ENCODE measurements at places on chromosomes 2 and 18.

DNA sequence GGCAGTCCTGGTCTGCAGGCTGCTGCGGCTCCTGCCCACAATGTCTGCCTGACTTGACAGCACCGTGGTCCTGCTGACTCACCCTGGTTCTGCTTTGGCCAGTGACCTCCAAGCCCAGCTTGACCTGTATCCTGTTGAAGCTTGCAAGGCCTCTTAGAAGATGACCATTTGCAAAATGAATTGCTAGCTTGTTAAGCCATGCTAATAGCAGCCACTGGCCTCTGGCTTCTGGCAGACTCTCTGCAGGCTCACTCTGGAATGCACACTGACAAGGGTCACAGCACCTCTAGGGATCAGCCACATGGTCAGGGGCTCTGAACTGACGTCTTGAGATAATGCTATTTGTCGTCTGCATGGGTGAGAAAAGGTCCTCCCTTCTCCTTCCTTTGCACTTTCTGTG is 25.9 kb downstream of the CNGA3 start:
- no peak for DNase-seq

DNA sequence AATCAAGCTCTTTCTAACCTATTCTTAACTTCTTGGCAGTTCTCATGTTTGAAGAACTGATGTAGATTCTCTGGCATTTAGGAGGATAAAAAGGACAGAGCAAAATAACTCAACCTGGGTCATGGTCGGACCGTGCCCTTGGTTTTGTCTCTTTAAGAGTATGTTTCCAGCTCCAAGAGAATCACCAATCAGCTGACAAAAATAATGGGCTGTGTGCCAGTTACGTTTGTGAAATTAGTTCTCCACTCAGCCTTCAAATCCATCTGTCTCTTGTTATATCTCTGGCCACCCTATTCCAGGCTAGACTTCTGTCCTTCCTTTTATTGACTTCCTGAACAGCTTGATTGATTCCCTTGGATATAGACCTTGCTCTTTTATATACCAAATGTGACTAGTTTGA is 225.7 kb downstream of the EPHA4 start:
- no peak for DNase-seq

- DNase-seq: no peak
Observed at GRCh38 chr2:158499383-158499782, 42.6 kb downstream of the PKP4 start.

GRCh38 chr2:174981331-174981730 is 23.9 kb downstream of the CHN1 start:
- no peak for DNase-seq

- no peak for DNase-seq
Observed at GRCh38 chr2:150625303-150625702, 137.8 kb upstream of the RND3 start.

- no peak for DNase-seq
Observed at GRCh38 chr2:118239284-118239683, 151.0 kb downstream of the INSIG2 start.

- no peak for DNase-seq
Observed at GRCh38 chr2:157830696-157831570, 45.2 kb downstream of the ACVR1 start.

DNA sequence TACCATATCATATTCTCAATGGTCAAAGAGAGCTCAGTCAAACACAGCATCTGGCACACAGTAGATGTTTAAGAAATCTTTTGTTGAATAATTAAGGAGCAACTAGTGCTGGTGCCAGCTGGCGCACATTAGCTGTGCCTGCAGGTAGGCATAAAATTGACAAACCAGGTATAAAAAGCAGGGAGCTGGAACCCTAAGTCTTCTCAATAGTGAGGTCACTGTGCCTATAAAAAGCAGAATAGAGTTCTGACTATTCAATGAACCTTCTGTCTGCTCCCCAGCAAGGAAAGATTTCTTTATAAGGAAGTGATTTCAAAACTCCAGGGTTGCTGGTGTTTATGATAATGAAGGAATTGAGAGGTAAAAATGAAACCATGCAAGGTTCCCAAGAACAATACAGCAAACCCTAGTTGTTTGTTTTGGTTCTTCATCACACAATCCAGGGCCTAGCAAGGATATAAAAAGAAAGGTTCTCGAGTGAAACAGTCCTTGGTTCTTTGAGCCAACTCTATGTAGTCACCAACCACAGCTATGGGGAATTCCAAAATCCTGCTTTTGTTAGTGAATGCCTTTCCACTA is 76.1 kb downstream of the THADA start:
- no peak for DNase-seq

GRCh38 chr2:225891771-225892170 is 492.3 kb downstream of the NYAP2 start:
- no peak for DNase-seq

- no peak for DNase-seq
Observed at GRCh38 chr2:66582104-66582986, 147.4 kb downstream of the MEIS1 start.

- DNase-seq: no peak
Observed at GRCh38 chr2:112758711-112759110, 5.7 kb downstream of the CKAP2L start.

Data from stimulated activated CD4-positive, alpha-beta T cell treated with anti-CD3 and anti-CD28 coated beads, Interleukin-1b, Interleukin-23, amount 100 ng/mL, for 48 hours (primary cell).